ENCODE measurements at places on chromosomes 2 and 18.

GRCh38 chr2:230824406-230824978 lies 40.2 kb upstream of the ITM2C start:
- DNase-seq, result peak; percentile 44

DNA sequence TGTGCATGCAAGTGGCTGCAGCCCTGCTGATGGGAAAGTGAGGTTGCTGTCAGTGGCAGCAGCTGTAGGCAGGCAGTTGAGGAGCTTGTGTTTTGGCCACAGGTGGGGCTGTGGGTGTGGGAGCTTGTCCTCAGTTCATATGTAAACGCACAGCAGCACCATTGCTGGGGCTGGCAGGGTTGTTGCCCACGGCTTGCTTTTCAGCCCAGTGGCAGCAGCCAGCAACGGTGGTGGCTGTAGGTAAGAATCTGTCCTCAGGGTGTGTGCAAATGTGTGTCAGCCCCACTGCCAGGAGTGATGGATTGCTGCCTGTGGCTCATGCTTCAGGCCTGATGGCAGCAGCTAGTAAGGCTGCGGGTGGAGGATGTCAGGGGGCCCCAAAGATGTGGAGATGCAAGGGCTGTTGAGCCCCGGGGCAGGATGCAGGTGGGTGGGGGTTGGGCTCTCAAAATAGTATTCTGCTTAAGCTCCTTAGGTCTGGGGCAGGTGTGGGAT lies 141.3 kb upstream of the THUMPD2 start:
- no peak for DNase-seq

DNA sequence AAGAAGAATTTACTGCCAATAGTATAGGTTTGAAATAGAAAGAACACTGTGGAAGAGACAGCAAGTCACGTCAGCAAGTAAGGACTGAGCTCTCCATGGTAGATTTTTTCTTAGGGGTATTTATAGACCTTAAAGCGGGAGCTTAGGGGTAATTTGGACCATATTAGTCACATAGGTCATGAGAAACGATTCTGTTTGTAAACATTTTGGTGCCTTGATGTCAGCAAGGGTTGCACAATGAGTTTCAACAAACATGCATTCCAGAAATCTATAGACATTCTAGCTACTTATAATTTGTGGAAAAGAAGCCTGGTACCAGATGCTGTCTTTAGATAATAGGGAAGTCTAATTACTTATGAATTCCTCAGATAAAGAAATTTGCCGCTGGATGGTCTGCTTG lies 624.7 kb downstream of the TDRD15 start:
- DNase-seq, result no peak

- DNase-seq, result no peak
These were observed 33.0 kb downstream of the MRO start for GRCh38 chr18:50786864-50787263.

GRCh38 chr2:15687720-15688119 lies 96.1 kb downstream of the DDX1 start:
- no peak for DNase-seq

GRCh38 chr2:25062511-25062917 lies 20.6 kb downstream of the EFR3B start:
- no peak for DNase-seq

DNA sequence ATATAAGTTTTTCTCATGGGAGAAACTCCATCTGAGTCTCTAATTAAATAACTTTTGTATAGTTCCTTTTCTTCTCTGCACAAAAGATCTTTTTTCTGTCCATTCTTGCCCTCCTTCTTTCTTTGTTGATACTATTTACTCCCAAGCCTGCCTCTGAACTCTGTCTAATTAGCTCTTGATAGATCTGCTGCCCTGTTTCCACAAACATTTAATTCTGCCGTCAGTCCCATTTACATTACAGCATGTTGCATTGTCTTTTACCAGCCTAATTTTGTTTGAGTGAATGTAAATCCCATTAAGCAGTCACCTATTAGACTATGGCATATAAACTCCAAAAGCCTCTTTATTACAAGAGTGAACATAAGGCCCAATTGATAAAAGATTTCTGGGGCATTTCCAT lies 254.4 kb downstream of the ERBB4 start:
- DNase-seq, result no peak

GRCh38 chr2:96463119-96463518 lies 42.0 kb downstream of the NEURL3 start:
- DNase-seq, result no peak

DNA sequence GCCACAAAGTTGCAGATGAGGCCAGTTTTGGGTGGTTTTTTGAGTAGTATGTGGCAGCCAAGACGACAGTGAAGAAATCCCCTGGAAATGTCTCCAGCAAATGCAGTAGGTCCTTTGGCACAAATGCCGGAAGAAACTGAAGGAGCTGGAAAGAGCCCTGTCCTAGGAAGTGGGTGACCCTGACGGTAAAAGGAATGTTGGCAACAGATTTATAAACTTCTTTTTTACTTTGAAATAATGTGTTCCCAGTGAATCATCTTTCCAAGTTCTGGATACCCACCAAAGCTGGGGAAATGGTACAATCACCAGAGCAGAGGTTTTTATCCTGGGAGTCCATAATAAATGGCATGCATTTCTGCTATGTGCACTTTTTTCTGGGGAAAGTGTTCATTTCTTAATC lies 112.9 kb downstream of the CSRNP3 start:
- no peak for DNase-seq

GRCh38 chr18:55382277-55382805 lies 205.7 kb downstream of the TCF4 start:
- no peak for DNase-seq

Measured in non-pigmented ciliary epithelial cell (primary cell).